ENCODE measurements at places on chromosomes 12 and 14.
A peak's percentile ranks its signal among the peaks of the same experiment; 100 is the strongest.

DNA sequence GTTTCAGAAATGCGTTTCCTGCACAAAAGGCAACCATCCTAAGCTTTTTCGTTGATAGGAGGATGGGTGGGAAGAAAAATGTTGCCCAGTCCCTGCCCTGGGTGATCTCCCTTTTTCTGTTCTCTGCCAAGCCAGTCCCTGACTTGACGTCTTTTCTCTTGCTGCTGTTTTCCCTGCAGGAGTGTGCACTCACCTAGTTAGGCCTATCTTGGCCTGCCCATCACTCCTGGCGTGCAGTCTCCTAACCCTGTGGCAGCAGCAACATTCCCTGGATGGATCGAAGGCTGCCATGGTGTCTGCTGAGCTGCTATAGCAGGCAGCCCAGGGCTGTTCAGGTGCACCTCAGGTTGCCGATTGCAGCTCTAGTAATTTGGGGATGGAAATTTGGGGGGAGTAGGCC lies 1.2 kb downstream of the UNC119B start:
- no peak for ATAC-seq

DNA sequence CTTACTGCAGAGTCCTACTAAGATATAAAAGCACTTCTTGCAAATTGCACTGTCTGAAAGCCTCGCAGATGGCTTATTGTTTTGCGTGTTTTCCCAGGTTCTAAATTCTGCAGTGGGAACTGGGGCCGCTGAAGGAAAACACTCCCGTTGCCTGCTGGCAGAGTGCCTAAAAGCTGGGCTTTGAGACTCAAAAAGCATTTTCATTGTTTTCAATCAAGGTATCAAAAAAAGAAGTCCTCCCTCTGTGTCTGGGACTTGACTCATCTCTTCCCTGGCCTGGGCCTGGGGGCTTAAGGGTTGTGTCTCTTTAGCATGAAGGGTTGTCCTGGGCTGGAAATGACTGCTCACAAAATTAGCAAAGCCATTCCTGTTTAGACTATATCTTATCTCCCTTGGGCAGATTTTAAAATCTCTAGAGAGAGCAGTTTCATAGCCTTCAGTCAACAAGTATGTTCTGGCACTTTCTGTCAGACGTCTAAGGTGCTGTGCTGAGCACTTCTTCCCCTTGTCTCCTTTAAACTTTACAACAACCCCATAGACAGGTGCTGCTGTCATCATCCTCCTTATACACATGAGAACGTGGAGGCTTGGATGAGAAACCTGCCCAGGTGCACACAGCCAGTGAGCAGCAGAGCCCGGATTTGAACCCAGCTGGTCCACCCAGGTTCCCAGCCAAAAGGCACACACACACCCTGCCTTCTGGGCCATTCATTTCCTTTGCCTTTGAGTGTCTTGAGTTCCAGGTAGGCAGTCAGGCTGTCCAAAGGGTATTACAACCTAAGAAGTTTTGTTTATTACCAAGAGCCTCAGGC lies 31.1 kb downstream of the ELK3 start:
- no peak for ATAC-seq

DNA sequence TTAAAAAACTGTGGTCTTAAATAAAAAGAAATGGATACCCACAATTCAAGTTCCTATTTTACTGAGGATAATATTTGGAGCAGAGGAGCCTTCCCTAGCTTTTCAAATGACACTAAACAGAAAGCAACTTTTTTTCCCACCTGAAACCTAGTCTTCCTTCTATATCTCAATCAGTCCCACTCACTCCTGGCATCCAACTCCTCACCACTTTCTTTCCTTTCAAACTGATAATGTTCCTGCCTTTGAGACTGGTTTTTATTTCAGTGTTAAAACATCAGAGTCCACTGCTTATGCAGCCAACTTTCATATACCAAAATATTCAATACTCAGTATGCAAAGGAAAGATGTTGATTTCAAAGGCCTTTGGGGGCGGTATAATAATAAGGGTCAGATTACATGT lies 225.6 kb downstream of the GXYLT1 start:
- ATAC-seq, result no peak

- no peak for ATAC-seq
These were observed 4.0 kb downstream of the MYH7 start for GRCh38 chr14:23431486-23431885.

DNA sequence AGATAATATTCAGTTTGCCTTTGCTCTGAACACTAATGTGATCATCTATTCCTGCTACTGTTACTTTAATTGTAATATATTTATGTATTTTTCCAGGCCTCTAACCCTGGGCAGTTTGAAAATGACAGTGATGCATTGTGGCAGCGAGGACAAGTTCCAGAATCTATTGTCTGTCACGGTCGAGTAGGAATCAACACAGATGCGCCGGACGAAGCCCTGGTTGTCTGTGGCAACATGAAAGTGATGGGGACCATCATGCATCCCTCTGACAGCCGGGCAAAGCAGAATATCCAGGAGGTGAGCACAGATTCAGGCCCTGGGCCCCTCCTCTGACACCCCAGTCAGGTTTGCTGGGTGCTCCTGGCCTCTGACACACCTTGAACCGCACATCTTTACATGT lies 78.5 kb downstream of the MYRFL start:
- ATAC-seq, result no peak

DNA sequence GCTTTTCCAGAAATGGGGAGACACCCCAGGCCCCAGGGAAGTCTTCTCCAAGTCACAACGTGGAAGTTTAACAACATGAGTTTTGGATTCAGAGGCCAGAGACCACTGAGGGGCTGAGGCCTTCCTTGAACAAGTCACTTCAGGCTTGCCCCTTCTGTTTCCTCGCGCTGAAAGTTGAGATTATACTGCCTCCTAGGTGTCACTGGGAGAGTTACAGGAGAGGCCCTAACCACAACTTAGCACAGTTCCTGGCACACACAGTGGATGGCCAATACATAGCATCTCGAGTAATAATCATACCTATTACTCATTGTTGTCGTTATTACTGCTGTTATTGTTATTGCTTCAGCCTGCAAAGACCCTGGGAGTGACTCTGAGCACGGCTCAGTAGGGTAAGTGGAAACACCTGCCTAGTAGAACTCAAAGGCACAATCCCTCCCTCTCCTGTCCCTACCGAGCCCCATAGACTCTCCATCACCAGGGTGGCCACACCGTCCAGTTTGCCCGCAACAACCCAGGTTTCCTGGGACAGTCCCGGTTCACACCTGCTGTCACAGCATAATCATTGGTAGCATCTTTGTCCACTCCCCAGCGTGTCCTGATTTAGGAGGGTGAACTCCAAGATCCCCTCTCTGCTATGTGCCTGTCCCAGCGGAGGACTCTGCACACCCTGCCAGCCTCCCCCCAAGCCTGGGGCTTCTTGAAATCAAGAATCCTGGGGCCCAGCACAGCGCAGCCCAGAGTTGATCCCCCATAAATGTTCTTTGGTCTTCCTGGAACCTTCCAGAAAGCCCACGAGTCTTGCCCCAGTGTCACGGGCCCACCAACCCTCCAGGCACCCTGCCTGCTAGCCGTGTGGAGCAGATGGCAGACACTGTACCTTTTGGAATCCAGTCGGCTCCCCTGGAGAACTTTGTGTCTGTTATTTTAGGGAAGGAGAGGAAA lies 85.0 kb downstream of the SYNE3 start:
- ATAC-seq, result peak; percentile 58

DNA sequence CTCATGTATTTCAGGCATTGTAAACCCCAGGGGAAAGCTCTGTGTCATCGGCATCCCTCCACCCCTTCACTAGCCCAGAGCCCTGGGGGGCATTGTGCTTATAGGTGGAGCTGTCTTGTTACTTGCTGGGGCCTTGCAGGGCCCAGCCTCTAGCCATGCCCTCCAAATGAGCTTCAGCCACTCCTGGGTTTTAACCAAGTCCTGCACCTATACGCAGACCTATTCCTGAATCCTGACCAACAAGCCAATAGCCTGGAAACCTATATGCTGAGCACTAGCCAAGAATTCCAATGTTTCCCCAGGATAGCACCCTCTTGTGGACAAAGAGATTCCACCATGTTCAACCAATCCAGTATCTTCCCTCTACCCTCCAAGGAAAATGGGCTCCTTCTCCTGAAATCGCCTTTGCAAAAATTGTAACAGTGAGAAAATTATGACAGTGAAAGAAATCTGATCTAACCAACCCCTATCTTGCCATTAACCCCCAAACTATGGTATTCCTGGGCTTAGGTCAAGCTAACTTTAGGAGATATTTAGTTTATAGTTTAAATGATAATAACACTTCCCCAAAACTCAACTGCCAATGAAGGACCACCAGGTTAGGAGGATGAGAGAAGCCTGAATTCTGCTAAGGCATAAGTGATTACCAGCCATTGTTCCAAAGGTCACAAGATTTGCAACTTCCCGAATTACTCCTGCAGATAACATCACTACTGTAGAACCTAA lies 55.5 kb downstream of the TTC7B start:
- no peak for ATAC-seq

- no peak for ATAC-seq
These were observed 180.2 kb downstream of the ACSS3 start for GRCh38 chr12:81257947-81258551.

GRCh38 chr14:88612981-88613380 lies 50.1 kb downstream of the ZC3H14 start:
- no peak for ATAC-seq

DNA sequence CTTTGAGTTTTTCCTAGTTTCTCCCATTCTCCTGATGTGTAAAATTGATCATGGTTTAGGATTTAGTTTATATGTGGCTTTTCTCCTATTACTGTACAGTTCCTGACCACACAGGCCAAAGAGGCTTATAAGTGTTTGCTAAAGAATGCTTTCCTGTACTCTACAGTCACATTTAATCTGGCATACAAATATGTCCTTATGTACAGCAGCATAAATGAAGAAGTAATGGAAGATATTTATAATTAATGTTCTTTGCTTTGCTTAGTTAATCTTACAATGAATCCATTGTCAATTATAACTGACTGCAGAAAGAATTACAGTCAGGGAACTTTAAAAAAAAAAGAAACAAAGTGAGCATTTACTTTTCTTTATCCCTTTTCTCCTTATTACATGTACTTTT lies 293.9 kb downstream of the KCNC2 start:
- no peak for ATAC-seq

GRCh38 chr12:6950811-6951540 lies at the start of gene PTPN6:
TSS of gene PTPN6 (plus strand) at chr12:6951356. CDS start at chr12:6951513, 157 bp downstream.
- ATAC-seq, result peak; percentile 72

DNA sequence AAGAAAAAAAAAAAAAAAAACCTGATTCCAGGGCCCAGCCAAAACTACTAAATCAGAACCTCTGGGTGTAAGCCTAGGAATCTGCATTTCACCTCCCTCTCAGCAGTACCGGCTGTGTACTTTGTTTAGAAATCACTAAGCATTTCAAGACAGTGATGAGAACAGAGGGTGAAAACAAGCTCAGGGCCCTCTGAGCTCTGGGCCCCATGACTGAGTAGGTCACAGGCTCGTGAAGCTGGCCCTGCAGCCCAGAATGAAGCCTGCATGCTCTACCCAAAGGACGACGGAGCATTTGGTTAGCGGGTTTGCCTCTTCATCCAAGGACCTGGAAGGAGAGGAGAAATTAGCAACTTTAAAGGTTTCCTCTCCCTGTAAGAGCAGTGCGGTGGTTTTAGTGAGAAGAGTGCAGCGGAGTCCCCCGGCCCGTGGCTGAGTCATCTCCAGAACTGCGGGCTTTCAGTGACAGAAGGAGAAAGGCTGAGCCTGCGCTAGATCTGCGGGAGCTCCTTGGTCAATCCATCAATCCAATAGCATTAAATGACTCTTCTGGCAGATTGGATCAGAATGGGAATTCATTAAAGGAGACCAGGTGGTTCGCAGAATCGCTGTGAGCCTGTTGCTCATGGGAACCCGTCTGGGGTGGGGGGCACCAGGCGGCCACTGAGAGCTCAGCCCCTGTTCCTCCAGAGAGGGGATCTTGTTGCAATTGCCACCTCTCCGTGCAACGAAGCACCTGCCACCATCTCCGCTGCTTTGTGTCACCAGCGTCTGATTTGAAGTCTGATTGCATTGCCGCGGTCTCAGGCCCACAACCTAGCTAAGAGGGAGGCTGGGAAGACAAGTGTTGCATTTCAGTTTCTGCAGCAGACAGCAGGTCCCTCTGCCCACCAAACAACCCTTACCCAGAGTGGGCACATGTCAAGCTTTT lies 7.3 kb downstream of the IL31 start:
- ATAC-seq, result peak; percentile 91

- ATAC-seq, result no peak
These were observed 249.9 kb downstream of the SLC15A4 start for GRCh38 chr12:128573907-128574306.

DNA sequence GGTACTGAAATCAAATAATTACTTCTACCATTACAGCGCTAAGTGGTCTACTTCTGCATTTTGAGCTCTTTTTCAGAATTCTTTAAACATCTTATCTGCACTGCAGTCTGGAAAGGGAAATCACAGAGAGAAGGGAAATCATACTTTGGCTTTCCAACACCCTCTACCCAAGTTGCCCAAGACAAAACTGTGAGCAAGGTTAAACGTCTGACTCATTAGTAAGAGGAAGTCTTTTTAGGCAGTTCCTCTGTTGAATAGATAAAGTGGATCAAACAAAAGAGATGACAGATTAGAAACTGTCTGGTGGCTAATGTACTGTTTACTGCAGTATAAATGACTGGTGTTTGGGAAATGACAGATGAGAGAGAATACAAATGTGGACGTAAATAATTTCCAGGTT lies 858.1 kb downstream of the NRXN3 start:
- no peak for ATAC-seq

DNA sequence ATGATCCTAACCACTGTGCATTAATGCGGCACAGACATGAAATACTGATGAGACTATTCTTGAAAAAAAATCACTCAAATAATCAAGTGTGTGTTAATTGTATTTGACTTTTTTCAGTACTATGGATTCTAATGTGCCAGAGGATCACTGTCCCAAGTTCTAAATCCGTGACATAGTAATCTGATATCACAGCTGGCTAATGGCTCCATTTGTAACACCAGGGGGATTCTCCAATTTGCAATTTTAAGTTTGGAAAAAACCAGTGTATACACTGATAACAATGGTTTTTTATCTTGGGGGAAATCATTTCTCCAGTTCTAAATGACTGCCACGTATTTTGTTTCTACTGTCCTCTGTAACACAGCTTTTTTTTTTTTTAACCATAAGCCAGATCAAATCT lies 33.0 kb downstream of the MPHOSPH9 start:
- ATAC-seq, result no peak

GRCh38 chr12:76674669-76675315 lies 89.1 kb upstream of the ZDHHC17 start:
- no peak for ATAC-seq

GRCh38 chr12:129028844-129029243 lies 175.6 kb downstream of the GLT1D1 start:
- no peak for ATAC-seq

GRCh38 chr12:89695830-89696229 lies 12.8 kb downstream of the ATP2B1 start:
- no peak for ATAC-seq

GRCh38 chr12:26275313-26276131 lies 80.1 kb downstream of the SSPN start:
- ATAC-seq, result no peak
